ENCODE measurements at places on chromosomes 12 and 14. TPM values are rescaled to one million over a fixed set of nuclear protein-coding genes. Genes with fewer than 3 reads are reported as not detected.

CMTM5 gene
- total RNA-seq: not detected

WNT1 gene
- 2.7 TPM for total RNA-seq

CRACR2A gene
- 27.5 TPM for total RNA-seq

AKAP6 gene
- total RNA-seq: 1.2 TPM

MOK gene
- 2.5 TPM for total RNA-seq

GPR84 gene
- 0.53 TPM for total RNA-seq

ALDH1L2 gene
- total RNA-seq: 0.03 TPM

- H3K4me1 ChIP-seq: no peaks in the 10 kb centered on the region
- DNase-seq: peak; percentile 39
- no peak overlapping the region for H3K4me3 ChIP-seq
Observed at GRCh38 chr14:22221508-22221907, 367.5 kb downstream of the DAD1 start.

DNA sequence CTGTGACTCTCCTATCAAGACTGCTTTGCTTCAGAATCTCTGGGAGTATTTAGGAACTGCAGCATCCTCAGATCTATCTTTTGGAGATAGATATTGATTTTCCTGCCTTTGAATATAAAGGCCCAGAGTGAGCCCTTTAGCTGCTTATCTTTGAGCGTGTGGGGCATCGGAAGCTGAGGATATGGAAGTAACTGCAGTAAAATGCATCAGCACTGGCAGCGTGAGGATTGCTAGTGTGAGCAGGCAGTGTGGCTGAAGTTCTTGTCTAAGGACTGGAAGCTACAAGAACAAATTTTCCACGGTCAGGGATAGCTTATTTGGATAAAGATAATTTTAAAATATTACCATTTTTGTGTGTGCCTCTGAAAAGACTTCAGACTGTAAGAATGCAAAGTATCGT is 474.7 kb downstream of the NPAS3 start:
- no peak overlapping the region for H3K4me3 ChIP-seq
- H3K27ac ChIP-seq: no peak overlapping the region
- no peaks in the 10 kb centered on the region for H3K36me3 ChIP-seq
- DNase-seq: no peak

- no peaks in the 10 kb centered on the region for H3K36me3 ChIP-seq
- no peak overlapping the region for H3K27ac ChIP-seq
- DNase-seq: no peak
- no peaks in the 10 kb centered on the region for H3K27me3 ChIP-seq
Observed at GRCh38 chr12:60278209-60278608, 682.4 kb downstream of the SLC16A7 start.

GRCh38 chr14:74886001-74886400 is 4.3 kb downstream of the DLST start:
- DNase-seq: no peak
- no peak overlapping the region for H3K4me3 ChIP-seq
- H3K27ac ChIP-seq: no peak overlapping the region
- H3K4me1 ChIP-seq: peaks cover 49% of the 10 kb centered on the region
- peaks cover 31% of the 10 kb centered on the region for H3K36me3 ChIP-seq

DNA sequence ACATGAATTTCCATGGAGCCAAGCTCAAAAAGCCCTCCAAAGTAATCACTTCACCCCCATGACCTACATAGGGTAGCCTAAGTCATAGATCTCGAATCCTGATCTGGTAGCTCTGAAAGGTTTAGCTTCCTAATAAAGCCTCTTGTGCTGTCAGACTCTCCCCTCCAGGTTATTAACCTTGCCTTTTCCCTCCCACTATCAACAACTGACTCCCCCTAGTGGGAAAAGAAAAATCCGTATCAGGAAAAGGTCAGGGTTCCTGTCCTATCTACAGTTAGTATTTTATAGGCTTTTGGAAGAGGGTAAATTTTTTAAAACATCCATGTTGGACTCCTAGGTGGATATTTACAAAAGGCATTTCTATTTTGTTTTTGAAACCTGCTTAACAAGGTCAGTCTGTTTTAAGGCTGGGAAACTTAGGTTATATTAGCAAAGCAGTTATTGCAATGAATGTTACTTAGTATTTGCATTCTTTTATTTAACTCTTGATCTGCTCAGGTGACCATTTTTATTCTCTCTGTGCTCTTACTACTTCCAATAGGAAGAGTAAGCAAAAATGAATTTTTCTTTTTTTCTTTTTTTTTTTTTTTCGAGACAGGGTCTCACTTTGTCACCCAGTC is 8.0 kb downstream of the YY1 start:
- no peak for DNase-seq
- peaks cover 83% of the 10 kb centered on the region for H3K4me1 ChIP-seq
- peaks cover 7% of the 10 kb centered on the region for H3K36me3 ChIP-seq
- no peaks in the 10 kb centered on the region for H3K27me3 ChIP-seq
- no peak overlapping the region for H3K4me3 ChIP-seq
- no peak overlapping the region for H3K27ac ChIP-seq

DNA sequence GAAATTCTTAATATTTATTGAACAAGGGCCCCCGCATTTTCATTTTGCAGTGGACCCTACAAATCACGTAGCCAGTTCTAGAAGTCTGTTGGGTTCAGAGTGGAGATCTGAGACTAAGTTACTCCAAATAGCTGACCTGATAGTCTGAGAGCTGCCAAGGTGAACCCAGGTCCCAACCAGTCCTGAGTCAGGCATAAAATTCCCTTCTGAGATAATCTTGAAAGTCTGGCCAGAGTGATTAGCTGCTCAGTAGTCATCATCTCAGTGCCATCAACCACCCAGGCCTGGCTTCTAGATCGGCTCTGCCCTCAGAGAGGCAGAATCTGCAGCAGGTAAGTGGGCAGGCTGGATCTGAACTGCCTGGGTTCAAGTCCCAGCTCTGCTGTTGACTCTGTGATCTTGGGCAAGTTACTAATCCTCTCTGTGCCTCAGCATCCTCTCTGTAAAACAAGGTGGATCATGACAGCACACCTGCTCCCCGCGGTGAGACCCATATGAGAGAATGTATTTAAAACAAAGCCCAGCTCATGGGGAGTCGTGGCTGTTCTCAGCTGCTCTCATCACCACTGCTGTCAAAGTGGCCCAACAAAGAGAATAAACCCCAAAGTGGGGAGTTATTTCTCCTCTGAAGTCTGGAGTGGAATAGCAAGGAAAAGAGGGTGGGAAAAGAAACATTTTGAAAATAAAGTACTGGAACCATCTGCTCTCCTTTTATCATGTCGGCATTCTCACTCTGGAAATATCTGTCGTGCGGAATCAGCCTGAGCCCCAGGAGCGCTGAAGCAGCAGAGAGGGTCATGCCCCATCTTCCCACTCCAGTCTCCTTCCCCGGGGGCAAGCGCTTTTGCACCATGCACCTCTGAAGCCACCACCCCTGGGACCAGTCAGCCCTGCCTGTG is 193.3 kb downstream of the DPF3 start:
- no peaks in the 10 kb centered on the region for H3K4me1 ChIP-seq
- no peaks in the 10 kb centered on the region for H3K36me3 ChIP-seq
- H3K27ac ChIP-seq: no peak overlapping the region

DNA sequence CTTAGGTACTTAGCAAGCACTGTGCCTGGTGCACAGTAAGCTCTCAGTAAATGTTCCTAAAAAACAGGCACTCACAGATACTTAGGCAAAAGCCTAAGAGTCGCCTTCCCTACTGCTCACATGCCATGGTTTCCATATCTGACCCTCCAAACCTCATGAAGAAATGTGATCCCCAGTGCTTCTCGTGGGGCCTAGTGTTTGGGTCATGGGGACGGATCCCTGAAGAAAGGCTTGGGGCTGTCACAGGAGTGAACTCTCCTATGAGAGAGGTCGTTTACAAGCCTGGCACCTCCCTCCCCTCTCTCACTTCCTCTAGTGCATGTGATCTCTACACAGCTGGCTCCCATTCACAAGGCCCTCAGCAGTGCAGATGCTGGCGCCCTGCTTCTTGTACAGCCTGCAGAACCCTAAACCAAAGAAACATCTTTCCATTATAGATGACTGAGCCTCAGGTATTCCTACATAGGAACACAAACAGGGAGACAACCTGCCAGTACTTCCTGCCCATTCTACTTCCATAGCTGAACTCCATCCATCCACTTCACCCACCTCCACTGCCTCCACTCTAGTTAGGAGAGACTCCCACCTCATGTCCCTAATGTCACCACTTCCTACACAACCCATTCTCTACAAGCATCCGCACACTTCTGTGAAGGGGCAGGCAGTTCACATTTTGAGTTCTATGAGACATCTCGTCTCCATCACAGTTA is 2.9 kb downstream of the SLC15A4 start:
- DNase-seq: no peak
- peaks cover 45% of the 10 kb centered on the region for H3K4me1 ChIP-seq
- H3K4me3 ChIP-seq: no peak overlapping the region
- H3K27ac ChIP-seq: no peak overlapping the region
- no peaks in the 10 kb centered on the region for H3K27me3 ChIP-seq
